ENCODE measurements at places on chromosomes 16 and 17.

DNA sequence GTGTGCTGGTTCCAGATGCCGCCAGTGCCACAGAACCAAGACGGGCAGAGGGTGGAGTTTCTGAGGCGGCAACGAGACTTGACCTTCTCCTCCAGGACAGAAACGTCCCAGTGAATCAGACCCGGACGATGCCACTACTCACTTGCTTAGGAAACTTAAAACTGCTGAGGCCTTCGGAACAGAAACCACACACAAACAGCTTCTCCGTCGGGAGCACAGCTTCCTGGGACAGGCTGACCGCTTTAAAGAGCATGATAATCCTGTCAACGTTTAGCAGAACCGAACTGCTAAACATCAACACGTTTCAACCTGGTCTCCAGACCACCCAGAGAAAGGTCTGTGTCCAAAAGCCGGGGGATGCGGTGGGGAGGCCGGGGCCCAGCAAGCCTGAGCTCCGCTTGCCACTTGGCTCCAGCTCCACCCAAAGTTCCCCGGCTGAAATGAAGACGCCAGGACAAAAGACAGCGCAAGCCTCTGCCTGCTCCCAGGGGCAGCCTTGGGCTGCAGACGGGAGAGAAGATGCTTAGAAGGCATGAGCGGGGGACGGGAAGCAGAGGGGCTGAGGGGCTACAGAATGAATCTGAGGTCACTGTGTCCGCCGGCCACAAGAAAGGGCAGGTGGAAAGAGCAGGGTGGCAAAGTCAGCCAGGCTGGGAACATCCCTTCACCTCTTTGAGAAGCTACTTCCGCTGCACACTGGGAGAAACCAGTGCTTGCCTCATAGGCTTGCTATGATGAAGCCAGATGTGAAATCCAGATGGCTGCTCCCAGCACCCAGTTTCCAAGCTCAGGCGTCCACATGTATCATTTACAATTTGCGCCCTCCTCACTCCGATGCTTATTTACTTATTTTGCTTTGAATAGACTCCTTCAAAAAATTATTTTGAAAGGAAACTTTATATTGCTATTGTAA, 69.0 kb downstream of the MRM3 start:
- peak; percentile 34 for DNase-seq

- DNase-seq, result no peak
Observed at GRCh38 chr17:45960311-45960710, 38.7 kb upstream of the STH start.

DNA sequence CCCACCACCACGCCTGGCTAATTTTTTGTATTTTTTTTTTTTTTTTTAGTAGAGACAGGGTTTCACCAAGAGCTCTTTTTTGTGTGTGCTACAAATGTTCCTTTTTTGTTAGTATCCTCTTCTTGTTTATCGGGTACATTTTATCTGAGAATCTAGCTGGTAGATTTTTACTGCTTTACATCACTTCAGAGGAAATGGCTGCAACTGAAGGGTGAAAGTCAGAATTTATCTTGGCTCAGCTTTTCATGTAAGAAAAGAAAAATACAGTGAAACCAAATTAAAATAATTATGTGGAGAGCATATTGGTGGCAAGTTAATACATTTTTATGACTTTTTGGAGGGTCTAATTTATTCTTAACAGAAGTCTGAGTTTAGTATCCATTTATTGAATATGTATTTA, 26.0 kb downstream of the CBFB start:
- DNase-seq, result no peak

DNA sequence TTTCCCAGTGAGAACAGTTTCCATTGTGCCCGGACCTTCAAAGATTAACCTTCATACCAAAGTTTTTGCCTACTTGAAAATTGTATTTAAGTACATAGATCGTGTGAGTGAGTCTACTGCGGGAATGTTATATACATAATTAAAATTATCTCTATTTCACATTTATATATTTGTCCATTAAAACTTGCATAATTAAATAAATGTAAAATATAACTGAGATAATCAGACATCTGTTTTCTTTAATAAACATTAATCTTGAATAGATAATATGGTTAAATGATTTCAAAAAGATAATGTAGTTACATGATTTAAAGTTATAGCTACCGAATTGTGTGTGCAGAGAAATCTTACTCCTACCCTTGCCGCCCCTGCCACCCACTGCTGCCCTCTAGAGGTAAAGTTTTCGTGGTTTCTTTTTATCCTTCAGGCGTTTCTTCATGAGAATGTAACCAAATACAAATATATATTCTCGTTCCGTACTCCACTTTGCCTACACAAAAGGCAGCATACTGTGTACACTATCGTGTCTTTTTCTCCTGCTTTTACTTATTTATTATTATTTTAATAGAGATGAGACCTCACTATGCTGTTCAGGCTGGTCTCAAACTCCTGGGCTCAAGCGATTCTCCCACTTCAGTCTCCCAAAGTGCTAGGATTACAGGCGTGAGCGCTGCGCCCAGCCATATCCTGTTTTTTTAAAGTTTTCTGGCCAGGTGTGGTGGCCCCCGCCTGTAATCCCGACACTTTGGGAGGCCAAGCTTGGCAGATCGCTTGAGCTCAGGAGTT, 35.6 kb downstream of the RPA1 start:
- peak; percentile 33 for DNase-seq

- peak; percentile 55 for DNase-seq
Observed at GRCh38 chr17:60630352-60630751, 30.4 kb downstream of the PPM1D start.

DNA sequence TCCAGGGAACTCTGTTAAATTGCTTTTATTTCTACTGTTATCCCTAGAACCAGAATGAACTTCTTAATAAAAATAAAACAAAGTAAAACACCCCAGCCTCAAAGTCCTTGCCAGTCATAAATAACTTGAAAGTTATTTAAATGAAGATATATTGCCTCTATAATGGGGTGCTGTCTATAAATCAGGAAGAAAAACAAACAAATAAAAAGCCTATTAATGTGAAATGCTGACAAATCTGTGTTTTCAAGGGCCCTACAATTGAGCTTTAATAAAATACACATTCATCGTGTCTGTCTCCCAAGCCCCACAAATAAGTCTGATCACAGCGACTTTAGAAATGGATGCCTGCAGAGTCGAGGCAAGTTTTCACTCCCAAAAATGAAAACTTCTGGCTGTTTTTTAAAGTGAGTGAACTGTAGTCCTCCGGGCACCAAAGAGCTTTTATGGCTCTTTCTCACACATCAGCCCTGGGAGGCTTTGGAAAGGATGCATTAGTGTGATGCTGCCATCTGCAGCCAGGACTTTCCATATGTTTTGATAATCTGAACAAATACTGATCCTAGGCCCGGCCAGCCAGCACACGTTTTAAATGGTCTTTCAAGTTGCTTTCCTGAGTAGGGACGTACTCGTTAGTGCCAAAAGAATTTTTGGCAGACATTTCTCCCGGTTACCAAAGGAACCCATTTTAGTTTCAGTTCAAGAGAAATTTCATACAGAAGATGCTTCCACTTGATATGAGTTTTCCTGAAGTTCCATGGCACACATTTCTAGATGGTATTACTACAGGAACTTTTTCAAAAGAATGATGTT, 16.3 kb downstream of the NACA2 start:
- no peak for DNase-seq

DNA sequence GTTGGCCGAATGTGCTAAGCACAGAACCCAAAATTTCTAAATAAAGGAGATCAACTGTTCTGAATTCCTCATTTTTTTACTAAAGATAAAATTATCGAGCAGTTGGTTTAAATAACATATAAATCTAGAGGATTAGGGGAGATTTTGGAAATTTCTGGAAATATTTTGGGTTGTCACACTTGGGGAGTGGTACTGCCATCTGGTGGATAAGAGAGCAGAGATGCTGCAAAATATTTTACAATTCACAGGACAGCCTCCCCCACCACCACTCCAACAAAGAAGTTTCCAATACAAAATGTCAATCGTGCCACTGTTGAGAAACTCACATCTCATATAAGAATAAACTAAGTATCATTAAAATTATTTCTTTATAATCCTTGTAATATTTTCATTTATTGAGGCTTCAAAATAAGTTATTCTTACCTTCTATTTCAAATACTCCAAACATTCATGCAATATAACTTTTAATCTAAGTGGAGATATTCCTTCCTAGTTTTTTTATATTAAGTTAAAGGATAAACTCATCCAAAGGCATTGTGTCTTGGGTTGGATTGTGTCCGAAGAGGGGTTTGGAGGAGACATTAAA, 17.0 kb upstream of the ABCA8 start:
- peak; percentile 38 for DNase-seq

DNA sequence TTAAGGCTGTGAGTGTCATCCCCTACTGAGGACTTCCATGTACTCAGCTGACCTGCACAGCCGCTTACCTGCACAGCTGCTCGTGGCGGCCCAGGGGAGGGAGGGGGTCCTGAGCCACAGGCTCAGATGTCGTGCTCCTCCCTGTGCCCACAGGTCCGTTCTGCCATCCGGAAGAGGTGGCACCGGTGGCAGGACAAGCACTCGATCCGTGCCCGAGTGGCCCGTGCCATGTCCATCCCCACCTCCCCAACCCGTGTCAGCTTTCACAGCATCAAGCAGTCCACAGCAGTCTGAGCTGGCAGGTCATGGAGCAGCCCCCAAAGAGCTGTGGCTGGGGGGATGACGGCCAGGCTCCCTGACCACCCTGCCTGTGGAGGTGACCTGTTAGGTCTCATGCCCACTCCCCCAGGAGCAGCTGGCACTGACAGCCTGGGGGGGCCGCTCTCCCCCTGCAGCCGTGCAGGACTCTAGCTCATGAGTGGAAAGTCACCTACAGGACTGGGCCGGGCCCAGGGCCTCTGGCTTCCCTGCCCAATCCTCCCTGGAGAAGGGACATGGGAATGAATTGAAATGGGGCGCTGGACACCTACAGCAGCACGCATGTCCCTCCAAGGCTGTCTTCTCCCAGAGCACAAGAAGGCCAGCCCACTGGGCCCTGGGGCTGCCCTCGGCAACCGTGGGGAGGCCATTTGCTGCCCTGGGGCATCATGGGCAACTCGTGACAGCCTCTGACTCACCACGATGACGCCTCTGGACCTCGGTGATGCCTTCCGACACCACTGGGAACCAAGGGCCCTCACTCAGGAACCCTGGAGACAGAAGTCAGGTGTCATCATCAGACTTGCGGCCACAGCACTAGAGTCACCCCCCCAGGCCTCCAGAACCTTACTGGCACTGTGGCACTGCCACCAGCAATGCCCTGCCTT, 9.9 kb upstream of the SPPL2C start:
- no peak for DNase-seq

GRCh38 chr16:70480127-70481105, 26.0 kb downstream of the FCSK start:
- DNase-seq, result no peak

DNA sequence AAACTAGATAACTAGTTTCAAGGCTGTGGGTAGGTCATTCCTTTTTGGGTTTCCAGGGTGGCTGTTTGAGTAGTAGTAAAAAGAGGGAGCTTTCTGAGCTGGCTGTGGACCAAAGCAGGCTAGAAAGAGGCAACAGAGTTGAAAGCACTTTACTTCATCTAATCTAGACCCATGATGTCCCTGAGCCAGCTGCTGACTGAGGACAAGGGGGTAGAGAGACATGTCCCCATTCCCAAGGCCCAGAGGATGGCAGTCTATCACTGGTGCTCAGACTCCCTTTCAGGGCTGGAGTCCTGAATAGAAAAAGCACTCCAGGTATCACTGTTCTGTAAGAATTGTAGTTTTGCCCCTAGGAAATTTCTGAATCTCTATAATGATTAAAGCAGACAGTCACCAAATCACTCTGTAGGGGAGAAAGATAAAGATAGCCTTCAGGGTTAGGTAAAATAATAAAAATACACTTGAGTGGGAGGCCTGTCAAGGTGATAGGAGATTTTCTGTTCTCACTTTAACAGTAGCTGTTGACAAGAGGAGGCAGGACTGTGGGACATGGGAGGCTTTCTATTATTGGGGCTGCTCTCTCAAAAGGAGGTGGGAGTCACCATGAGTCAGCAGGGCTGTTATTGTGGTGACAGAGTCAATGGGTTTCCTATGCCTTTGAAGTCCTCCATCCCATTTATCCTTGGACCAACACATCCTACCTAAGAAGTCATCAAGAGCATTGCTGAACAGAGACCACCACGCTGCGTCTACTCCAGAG, 190.2 kb upstream of the MPHOSPH6 start:
- no peak for DNase-seq

DNA sequence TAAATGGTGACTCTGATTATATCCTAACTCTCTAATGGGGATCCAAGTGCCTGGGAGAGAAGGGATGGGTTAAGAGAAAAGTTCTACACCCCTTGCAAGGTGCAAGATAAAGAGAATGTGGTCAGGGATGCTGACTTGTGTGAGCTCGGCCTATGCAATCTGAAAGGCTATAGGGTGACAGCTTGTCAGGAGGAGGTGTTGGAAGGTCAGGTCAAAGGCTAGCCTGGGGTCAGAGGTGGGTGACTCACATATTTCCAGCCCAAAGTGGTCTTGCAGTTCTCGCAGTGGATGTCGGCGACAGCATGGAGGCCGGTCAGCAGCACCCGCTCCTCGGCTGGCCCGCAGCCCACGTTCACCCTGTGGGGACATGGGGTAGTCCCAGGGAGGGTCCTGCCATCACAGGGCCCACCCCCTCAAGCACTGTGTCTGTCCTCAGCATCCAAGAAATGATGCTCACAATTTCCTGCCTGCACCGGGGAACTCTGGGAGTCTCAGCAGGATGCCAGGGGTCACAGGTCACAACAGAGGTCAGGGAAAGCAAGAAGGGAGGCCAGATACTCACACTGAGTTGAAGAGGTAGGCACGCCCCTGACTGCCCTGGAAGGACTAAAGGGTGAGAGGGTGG, 1.4 kb downstream of the YPEL3 start:
- DNase-seq, result no peak

- DNase-seq, result no peak
Observed at GRCh38 chr17:38877130-38877851, 7.4 kb downstream of the LASP1 start.

DNA sequence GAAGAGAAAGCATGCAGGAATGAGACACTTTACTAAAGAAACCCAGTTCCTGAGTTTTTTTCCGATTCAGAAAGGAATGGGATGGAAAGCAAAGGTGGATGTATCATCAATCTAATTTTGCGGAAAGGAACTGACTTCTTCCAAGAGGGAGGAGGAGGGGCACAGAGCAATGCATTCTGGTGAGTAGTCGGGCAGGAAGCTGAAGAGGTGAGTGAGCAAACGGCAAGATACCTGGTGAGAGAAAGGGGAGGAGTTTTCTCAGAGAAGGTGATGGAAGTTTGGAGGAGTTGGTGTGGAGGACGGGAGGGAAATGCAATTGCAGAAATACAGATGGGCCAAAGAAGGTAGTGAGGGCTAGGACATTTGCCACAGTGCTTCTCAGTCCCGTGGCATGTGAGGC, 713.2 kb downstream of the KCNJ2 start:
- no peak for DNase-seq

DNA sequence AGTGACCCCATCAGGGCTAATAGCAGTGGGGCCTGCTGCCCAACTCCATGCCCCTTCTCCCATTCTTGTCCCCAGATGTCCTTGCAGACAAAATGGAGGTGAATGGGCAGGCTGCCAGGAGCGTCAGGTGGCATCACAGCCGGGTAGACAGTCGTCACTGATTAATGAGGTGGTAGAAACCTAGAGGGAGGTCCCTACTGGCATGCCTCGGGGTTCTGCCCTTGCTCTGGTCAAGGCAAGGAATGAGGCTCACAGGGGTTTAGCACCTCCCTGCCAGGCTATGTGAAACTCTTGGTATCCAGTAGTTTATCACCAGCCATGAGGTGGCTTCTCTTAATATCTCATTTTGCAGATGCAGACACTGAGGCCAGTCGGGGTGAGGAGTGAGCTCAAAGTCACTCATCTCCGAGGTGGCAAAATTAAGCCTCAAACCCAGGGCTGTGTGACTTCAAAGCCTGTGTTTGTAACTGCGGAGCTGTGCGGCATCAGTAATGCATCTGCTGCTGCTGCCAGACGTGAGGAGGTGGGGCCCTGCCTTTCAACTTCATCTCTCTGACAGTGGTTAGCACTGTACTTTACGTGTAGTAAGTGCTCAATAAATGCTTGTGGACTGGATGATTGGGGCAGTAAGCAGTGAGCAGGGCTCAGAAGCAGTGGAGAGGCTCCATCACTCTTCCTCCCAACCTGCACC, 21.3 kb downstream of the RAI1 start:
- DNase-seq, result no peak

Measured in testis (tissue), 5 donors.